ENCODE measurements at places on chromosomes 16 and 17.

DNA sequence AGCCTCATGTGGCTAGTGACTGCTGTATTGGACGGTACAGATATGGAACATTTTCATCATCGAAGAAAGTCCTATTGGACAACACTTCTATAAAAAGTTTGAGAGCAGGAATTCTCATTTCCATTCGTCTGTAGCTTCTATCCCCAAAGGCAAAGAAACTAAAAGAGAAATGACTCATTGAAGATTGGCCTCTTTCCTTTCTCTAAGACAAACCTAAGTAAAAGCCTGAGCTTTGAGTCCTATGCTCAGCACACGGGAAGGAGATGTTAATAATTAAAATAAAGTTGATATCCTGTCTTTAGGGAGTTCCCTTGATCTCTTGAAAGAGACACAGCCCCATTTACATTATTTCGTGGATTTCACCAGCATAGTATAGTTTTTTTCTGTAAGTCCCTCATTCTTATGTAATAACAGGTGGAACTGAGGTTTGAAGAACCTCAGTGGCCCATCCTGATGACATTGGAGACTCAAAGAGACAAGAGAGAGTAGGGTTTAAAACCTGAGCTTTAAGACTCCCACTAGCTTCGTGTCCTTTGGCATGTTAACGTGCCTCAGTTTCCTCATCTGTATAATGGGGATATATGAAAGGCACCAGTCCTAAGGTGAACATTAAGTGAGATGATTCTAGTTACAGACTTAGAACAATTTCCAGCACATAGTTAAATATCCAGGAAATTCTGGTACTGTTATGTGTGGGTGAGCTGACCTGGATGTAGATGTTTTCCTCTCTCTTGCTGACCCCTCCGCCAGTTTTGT is 174.0 kb downstream of the IRX3 start:
- DNase-seq, result no peak

- DNase-seq, result no peak
Measured at GRCh38 chr16:48011878-48012658, 143.7 kb downstream of the ABCC12 start.

GRCh38 chr17:68102318-68102758 is 66.8 kb downstream of the KPNA2 start:
- peak; percentile 23 for DNase-seq

GRCh38 chr16:86365513-86366273 is 144.6 kb upstream of the FOXF1 start:
- DNase-seq, result no peak

DNA sequence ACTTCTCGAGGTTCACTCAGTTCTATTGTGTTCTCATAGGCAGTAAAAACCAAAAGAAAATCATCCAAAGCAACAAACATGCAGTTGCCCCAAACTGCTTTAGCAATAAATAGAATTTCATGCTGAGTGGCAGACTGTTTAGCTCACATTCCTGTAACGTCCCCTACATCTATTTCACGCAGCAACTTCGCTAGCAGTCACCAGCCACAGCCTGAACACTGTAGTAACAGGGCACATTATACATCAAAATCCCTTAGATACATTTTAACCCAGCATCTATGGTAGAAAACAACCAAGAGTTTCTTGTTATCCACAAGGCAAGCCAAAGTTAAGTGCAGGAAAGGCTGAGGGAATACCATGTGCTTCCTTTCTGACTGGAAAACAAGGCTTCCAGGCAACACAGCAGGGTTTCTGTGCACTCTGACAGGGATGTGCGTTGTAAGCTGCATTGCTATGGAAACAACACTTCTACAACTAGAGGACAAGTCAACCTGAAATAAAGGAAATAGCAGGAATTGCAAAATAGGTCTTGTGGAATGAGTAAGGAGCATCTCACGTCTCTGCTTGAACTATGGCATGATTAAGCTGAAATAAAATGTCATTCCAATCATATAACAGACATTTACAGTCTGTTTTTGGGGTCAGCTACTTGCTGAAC is 55.4 kb downstream of the CFDP1 start:
- DNase-seq, result no peak

DNA sequence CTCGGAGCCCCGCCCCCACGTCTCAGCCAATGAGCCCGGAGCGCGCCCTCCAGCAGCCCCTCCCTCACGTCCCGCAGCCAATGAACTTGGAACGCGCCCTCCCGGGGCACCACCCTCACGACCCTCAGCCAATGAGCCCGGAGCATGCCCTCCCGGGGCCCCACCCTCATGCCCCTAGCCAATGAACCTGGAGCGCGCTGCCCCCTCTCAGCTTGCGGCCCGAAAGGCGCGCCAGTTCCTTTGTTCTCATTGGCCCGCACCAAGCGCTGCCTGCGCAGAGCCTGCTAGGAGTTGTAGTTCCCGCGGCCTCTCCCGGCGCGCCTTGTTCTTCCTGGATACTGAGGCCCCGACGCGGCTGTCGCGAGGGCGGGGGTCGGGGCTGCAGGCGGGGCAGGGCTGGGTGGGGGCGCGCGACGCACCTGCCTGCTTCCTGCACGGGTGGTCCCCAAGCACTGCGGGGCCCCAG is at the start of gene LRRC45:
Gene LRRC45 (plus strand): TSS at position 325 of the 466 bp plus-strand sequence. CDS start 339 bp downstream, outside the sequence.
- peak; percentile 100 for DNase-seq

DNA sequence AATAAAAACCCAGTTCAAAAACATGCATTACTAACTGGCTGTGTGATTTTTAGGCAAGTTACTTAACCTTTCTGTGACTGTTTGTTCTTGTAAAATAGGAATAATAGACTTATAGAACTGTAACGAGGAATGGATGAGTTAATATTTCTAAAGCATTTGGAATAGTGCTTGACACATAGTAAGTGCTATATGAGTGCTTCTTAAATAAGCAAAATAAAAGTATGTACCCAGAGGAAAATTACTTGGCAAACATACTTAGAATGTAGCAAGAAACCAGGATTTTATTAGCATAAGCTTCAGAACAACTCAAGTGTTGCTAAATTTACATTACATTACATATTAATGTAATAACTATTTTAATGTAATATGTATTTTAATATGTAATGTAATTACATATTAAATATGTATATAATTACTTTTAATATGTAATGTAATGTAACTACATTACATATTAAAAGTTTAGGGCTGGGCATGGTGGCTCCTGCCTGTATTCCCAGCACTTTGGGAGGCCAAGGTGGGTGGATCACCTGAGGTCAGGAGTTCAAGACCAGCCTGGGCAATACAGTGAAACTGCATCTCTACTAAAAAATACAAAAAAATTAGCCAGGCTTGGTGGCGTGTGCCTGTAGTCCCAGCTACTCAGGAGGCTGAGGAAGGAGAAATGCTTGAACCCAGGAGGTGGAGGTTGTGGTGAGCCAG is 14.2 kb downstream of the NFAT5 start:
- no peak for DNase-seq

- DNase-seq, result peak; percentile 4
Measured at GRCh38 chr17:77734371-77735080, 224.0 kb upstream of the TNRC6C start.

- DNase-seq, result no peak
Measured at GRCh38 chr17:35752471-35752870, 568 bp downstream of the GAS2L2 start.

DNA sequence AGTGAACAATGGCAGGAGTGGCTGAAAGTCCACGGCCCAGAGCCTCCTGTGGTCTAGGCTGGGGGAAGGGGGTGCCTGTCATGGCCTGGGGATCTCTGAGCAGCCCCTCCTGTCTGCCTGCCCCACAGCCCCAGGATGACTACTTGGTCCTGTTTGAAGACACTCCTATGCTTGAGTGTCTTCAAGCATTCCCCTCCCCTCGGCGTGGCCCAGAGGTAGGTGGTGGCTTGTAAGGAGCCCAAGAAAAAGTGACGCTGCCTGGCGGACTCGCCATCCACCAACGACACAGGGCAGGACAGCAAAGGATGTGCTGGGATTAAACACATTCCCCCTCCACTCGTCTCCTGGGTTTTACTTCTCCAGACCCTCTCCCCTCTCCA is 5.7 kb downstream of the SULT1A1 start:
- no peak for DNase-seq

- DNase-seq, result no peak
Measured at GRCh38 chr17:72976971-72977770, 115.3 kb downstream of the SLC39A11 start.

- no peak for DNase-seq
Measured at GRCh38 chr16:12576878-12577277, 226.8 kb downstream of the CPPED1 start.
